NCI-H2081 treated with DMSO at 0.1 percent for 48 hours (cell line): ENCODE measurements at places on chromosomes 6 and 20.

- no peak for DNase-seq
These were observed 72.7 kb downstream of the BLOC1S5 start for GRCh38 chr6:7991536-7991935.

DNA sequence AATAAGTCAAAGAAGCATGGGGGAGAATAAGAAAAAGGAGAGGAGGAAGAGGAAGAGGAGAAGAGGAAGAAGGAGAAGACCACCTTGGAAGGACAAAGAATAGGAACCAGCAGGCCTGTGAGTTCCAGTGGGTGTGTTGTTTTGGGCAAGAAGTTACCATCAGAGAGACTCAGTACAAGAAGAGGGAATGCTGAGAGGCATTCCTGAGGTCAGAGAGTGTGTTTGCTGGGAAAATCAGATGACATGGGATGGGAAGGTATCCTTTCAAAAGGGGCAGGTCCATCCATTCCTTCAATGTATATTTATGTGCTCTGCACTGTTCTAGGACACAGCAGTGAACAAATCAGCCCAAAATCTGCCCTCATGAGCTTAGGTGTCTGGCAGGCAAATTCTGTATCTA is 40.5 kb upstream of the PRIM2 start:
- no peak for DNase-seq

- no peak for DNase-seq
These were observed 59.2 kb downstream of the ZDHHC14 start for GRCh38 chr6:157440171-157440570.

DNA sequence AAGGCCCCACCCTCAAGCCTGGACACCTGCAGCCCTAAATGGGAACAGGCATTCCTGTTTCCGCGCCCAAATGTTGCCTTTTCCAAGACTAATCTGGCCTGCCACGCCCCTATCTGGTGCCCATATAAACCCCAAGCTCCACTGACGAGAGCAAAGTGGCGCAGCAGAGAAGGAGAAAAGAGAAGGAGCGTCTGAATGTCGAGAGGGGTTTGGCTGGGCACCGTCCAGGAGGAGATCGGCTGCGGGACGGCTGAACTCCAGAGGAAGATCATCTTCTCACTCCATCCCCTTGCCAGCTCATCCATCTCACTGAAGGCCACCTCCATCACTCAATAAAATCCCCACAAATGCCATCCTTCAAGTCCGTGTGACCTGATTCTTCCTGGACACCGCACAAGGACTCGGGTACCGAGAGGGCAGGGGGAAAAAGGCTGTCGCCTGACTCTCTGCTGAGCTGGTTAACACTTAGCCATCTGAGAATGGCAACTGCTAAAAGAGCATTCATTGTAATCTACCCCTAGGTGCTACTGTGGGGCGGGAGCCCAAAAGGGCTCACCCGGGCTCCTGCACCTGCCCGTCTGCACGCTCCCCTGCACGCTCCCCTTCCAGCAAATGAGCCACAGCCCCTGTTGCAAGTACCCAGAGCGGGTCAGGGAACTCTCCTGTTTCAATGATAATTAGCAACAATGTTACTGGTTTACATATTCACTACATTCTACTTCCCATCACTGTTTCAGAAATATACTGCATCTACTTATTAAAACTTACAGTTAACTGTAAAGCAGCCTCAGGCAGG is 23.5 kb downstream of the TAF4 start:
- no peak for DNase-seq

GRCh38 chr20:63064310-63064709 is 57.5 kb upstream of the BHLHE23 start:
- no peak for DNase-seq

DNA sequence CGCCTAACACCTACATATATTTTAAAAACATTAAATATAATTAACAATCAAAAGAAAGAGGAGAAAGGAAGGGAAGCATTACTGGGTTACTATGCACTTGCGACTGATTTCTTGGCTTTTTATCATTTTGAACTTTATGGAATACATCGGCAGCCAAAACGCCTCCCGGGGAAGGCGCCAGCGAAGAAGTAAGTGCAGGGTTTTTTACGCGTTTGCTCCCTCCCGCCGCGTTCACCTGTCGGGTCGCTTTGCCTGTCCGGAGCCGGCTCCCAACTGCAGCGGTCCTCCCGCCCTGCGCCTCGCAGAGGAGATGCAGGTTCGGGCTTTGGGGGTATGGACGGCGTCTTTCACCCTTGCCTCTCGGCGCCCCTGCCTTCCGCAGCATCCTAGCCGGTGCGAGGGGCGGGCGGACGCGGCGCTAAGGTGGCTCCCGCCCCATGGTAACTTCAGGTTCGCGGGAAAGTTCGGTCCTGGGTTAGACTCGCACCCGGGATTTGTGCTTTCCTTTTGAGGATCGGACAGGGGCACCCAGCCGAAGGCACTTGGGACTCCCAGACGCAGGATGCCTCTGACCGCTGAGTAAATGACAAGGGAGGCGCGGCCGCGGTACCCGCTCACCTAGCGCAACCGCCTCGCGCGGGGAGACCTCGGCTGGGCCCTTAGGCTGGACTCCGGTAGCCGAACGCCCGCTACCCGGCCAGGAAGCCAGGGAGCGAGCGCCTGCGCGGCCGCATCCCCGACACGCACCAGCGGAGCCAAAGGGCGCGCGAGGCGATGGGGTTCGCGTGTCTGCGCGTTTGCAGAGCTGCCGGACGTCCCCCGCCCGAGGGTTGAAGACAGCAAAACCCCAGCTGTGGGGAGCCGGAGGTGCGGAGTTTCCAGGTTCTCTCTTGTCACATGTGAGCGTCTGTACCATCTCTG is 891 bp downstream of the RSPO3 start:
- no peak for DNase-seq

- no peak for DNase-seq
These were observed 33.3 kb downstream of the IRF4 start for GRCh38 chr6:424741-425417.

DNA sequence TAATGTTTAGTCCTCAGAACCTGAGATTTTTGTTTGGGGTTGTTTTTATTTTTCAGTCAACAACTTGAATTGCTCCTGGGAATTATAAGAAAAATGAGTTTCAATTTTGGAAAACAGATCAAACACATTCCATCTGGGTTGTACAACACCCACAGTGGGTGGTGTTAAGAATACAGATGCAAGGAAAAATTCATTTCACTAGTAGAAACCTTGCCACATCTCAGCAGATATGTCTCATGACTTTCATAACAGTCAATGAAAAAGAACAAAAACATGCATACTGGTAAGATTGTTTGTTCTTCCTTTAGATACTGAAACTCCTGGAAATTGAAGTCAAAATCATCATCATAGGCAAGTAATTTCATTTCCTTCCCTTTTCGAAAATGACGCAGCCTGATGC is 78.9 kb downstream of the MOXD1 start:
- DNase-seq = no peak

DNA sequence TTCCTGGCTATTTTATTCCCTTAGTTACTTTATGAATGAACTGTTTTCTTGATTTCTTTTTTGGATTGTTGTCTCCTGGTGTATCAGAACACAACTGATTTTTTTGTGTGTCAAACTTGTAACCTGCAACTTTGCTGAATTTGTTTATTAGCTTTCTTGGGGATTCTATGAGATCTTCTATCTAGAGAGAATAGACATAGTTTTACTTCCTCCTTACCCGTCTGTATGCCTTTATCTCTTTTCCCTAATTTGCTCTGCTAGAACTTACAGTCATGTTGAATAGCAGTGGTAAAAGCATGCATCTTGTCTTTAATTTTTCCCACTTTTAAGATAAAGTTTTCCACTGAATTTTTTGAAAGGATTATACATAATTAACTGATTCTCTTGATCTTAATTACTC is 13.2 kb downstream of the RNF146 start:
- DNase-seq = no peak

- no peak for DNase-seq
These were observed 27.9 kb upstream of the KIF6 start for GRCh38 chr6:39752835-39753724.

- DNase-seq = no peak
These were observed 5.0 kb downstream of the FAM184A start for GRCh38 chr6:119073307-119074051.

DNA sequence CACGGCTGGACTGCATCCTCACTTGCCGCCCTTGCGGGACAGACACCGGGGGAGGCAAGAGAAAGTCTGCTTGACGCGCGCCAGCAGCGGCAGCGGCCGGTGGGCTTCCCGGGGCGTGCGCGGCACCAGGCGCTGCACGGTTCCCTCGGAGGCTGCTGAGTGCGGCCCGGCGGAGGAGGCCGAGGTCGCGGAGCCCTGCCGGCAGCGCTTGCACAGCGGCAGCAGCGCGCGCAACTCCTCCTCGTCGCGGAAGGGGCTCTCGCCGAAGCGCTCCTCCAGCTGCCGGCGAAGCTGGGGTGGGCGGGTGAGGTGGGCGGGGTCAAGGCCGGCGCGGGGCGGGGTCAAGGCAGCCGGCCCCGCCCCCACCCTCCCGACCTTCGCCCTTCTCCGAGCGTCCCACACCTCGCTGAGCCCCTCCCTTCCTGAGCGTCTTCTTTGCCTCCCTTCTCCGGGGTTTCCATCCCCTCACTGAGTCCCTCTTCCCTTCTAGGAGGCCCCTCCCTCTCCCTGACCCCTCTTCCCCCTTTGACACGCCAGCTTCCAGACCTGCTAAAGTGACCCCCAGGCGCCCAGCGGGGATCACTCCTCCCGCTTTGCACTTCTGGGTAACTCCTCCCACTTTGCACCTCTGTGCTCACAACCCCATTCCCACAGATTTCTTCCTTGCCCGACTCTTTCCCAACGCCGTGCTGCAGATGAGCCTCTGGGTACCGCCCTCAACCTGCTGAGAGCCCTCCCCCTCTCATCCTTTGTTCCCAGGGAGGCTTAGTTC is 8.8 kb downstream of the DUSP15 start:
- DNase-seq = no peak

DNA sequence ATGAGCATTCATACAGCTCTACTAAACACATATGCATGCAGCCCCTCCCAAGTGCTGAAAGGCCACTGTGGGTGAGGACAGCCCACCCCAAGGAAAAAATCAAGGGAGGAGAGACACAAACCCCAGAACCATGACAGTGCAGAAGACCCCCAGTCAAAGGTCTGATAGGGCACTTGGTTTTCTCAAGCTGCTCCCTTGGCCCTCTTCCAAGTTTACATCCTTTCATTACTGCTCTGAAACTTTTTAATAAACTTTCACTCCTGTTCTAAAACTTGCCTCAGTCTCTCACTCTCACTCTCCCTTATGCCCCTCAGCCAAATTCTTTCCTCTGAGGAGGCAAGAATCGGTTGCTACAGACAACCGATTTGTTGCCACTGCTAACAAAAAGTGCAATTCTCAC is 24.9 kb downstream of the IPCEF1 start:
- DNase-seq = no peak

GRCh38 chr6:29763491-29764289 is 40.5 kb downstream of the HLA-F start:
- no peak for DNase-seq
